CD4-positive, alpha-beta T cell treated with Interleukin-4 for 1 hour (primary cell): ENCODE measurements at places on chromosomes 13 and 19.

DNA sequence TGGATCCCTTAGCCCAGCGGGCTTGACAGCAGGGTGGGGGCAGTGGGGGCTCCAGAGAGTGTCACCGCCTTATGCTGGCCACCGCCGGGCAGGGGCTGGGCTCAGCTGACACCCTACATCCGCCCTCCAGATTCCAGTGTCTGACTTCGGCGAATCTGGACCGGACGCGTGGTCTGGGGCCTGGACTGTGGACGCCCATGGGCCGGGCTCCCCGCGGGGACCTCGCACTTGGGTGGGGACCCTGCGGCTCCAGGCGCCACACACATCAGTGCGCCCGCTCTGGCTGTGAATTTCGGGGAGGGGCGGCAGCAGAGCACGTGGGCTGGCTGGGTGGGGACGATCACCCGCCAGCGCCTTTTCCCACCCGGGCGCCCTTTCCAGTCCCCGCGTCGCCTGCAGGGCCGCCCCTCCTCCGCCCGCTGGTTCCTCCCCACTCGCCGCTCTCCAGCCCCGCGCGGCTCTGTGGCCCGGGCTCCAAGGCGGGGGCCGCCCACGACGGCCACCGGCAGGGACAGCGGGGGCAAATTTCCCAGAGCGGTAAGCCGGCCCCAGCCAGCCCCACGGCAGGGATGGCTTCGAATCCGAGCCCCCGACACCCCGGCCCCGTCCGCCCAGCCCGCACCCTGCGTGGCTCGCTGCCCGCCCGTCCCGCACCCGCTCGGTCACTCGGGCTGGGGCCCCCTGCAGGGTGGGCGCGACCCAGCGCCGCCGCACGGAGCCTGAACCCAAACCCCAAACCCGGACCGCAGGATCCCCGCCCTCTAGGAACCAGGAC lies 23.3 kb upstream of the ZNF99 start:
- DNase-seq = no peak

DNA sequence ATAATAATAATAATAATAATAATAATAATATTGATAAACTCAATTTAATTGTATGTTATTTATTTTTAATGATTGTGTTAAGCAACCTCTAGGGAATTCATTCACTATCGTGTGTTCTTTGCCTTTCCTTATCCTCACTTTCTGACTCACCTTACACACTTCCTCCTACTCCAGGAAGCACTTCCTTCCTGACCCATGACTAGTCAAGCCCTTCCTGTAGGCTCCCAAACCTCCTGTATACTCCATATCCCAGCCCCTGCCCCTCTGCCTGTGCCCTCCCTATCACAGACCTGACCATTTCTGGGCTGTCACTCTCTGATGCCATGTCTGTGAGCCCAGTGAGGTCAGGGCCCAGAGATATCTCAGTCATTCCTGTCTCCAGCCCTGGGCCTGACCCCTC lies 7.6 kb downstream of the LGALS4 start:
- DNase-seq = no peak

GRCh38 chr13:88281841-88282240 lies 610.7 kb downstream of the SLITRK5 start:
- no peak for DNase-seq

GRCh38 chr19:30535011-30535410 lies 162.8 kb downstream of the ZNF536 start:
- no peak for DNase-seq

DNA sequence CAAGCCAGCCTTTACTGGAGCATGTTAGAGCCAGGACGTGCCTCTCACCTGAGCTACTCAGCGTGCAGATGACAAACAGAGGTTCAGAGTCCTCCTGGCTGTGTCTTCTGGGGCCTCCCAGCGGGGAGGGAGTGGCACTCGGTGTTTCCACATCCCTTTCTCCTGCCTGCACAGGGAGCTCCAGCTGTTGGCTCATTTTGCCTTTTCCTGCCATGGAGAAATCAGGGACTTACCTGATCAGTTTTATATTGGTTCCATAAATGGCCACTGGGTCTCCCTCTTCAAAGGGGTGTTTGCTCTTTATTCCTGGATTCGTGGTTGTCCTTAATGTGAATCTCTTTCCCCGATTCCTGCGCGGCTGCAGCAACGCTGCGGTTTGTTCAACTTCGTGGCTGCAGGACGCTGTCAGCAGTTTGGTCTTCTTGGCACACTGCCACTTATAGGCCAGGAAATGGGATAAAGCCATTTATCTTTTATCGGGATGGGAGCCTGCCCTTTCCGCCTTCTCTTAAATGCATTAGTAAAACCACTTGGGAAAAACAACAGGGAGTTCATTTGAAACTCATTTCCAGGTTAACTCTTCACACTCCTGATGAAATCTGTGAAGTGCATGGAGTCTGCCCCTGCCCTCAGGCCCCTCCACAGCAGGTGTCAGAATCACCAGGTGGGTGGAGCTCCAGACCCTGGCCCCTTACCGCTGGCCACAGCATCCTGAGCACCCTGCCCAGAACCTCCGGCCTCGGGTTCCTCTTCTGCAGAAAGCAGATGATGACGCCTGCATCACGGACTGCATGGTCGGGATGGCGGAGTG lies 39.8 kb upstream of the MCF2L start:
- no peak for DNase-seq

DNA sequence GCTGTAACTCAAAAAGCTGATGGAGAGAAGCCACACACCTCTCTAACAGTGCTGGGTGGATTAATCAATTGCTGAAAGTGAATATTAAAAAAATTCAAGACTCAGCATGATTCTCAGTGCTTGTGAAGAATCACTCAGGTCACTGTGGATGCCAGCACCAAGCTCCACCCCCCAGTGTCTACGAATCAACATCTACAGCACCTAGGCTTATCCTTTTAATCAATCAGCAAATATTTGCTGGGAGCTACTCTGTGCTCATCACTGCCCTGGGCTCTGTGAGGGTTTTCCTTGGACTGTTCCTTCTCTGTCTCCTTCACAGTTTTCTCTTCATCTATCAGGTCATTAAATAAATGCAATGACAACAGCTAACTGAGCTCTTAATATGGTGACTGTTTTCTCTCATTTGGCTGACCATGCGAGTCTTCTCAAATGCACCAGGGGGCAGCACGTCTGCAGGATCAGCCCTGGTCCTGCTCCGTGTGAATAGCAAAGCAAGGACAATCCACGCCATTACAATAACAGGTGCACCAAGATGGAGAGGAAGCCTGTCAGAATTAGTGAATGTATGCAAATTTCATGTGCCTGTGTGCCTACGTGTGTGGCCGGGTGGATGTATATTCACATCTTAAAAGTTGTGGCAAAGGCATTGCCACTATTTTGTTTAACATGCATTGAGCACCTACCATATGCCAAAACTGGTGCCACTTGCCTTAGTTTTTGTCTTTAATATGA lies 14.6 kb upstream of the C13orf42 start:
- DNase-seq = peak; percentile 40

- DNase-seq = no peak
Measured at GRCh38 chr13:21218351-21219035, 42.0 kb downstream of the MRPL57 start.

- no peak for DNase-seq
Measured at GRCh38 chr19:55621673-55622231, 2.6 kb downstream of the ZNF784 start.

GRCh38 chr19:12163826-12164225 lies 930 bp downstream of the ZNF136 start:
- DNase-seq = no peak

GRCh38 chr13:42168496-42168895 lies 103.5 kb upstream of the AKAP11 start:
- DNase-seq = no peak

DNA sequence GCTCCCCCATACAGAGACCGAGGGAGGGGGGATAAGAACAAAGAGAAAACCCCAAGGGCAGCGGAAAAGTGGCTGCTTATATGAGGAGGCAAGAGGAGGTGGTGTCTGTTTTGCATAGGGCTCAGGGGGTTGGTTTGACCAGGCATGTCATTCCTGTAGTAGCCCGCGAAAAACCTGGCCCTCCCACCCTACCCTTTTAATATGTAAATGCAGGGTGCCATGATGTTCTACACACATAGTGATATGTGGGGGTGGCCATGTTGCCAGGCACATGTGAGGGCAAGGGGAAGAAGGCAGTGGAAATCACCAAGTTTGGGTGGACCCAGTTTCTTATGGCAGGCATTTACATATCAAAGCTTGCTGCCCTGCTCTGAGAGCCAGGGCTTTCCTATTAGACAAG lies 203.5 kb upstream of the UBL3 start:
- no peak for DNase-seq

DNA sequence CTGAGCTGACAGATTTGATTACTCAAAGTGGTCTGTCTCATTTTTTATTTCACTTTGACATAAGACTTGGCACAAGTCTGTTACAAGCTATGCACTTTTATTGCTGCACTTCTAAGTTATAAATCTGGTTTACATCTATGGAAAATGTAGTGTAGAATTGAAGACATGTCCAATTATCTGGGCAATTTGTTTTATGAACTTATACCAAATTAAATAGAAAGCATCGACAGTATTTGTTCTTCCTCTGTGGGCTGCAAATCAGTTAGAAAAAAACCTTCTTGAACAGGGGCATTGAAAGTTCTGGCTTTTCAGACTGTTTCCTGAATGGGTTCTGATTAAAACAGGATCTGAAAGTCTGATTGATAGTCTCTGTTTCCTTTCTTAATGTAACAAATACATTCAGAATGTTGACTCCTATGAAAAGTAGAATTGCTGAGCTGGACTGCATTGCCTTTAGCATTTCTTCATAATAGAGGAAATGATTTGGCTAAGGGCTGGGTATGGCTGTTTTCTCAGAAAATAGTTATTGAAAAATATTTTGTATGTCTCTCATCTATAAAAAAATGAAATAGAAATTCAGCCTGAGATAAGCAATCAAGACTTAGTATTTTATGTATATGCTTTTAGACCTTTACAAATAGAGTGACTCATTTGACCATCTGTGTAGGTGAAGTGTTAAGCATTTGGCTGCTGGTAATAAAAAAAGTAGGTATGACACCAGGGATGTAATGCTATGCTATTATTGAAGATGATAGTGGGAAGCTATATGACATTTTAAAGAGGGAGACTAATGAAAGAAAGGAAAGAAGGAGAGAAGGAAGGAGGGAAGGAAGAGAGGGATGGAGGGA lies 210.9 kb upstream of the SPRY2 start:
- no peak for DNase-seq

- no peak for DNase-seq
Measured at GRCh38 chr19:39481229-39481545, 549 bp downstream of the TIMM50 start.

DNA sequence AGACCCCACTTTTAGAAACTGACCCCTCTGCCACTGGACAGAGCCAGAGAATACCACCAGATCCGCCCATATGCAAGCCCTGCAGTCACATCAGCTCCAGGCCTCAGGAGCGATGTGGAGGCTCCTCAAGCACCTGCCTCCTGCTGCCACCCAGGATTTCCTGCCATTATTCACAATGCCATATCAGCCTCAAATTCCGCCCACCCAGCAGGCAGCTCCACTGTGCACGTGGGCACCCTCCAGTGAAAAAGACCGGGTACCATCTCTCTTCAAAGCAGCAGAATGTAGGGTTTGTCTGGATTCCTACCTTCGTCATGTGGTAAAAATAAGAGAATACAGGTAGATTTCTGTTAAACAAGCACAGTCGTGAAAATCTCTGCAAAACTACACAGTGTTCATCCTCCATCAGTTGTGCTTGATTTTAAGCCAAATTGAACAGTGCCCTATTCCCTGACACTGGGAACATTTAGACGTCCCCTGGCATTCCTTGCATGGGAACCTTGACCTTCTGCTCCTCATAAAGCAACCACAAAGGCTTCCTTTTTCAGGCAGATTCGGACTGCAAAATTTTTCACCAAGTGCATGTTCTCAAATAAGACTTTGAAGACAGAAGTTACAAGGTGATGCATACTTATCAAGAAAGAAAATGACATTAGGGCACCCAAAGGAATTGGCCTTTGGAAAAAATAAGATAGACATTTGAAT lies 56.4 kb downstream of the FAM124A start:
- no peak for DNase-seq

- no peak for DNase-seq
Measured at GRCh38 chr13:30869491-30869890, 36.6 kb upstream of the MEDAG start.

- no peak for DNase-seq
Measured at GRCh38 chr19:4292515-4292914, 9.7 kb downstream of the TMIGD2 start.

GRCh38 chr19:5621945-5622464 lies 571 bp downstream of the SAFB2 start:
- DNase-seq = no peak

DNA sequence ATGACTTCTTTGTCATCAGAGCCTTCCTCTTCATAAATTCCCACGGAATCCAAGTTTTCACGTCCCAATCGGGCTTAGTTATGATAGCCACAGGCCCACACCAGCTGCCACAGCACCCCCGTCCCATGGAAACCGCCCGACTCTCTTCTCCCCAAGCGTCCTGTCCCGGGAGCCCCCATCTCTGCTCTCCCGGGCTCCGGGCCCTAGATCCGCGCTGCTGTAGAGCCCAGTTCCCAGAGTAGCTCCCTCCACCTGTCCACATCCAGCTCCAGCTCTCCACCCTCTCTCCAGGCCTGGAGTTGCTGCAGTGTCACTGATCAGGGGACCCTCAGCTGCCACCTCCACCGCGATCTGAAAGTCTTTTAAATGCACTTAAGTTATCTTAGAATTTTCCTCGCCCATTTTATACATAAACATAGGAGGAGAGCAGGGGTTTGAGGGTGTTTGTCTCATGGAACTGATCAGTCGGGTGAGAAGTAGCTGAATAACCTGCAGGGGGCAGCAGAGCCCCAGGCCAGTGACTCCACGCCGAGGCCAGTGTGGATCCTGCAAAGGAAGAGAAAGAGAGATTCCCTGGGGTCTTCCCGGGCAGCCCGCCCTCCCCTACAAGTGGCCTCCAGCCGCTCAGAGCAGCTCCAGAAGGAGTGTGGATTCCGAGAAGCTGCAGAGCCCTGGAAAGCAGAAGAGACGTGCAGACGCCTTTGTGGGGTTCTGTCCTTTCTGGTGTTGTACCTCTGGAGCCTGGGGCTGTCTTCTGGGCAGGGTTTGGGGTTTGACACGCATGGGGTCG lies 1.1 kb upstream of the ZNF763 start:
- DNase-seq = peak; percentile 76

DNA sequence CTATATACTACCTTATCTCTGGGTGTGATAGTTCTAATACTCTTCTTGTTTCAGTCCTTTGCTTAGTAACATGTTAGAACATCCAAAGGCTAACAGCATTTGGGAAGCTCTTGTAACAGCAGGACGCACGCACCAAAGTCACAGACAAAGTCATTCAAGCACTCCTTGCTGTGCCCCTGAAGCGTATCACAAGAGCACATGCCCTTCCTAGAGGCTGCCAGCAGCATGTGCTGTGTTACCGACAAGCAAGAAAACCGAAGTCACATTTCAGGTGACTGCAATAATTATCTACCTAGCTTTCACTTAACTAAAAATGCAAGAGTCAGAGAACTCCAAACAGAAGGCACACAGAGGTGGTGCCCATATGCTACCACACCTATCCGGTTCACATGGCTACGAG lies 194.1 kb downstream of the KLF12 start:
- no peak for DNase-seq

- no peak for DNase-seq
Measured at GRCh38 chr13:85728811-85729210, 70.4 kb downstream of the SLITRK6 start.

DNA sequence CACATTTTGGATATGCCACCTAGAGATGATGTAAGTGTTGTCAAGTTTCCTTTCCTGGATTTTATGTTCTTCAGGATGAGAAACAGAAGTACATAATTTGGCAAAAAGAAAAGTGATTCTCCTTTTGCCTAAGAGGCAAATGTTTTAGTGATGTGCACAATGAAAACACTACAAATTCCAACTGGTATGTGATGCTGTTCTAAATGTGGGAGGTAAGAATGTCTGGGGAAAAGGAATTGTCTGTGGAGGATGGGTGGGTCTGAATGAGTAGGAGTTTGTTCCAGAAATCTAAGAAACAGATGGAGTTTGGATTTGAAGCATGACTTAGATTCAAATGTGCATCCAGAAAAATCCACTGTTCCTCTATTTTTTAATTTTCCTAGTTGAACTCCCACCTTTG lies 473.6 kb upstream of the SPRY2 start:
- DNase-seq = no peak
